SK-N-DZ (cell line): ENCODE measurements at places on chromosomes 16 and 17.

- DNase-seq: peak; percentile 36
These were observed 24.8 kb downstream of the ITPRIPL2 start for GRCh38 chr16:19138601-19139000.

DNA sequence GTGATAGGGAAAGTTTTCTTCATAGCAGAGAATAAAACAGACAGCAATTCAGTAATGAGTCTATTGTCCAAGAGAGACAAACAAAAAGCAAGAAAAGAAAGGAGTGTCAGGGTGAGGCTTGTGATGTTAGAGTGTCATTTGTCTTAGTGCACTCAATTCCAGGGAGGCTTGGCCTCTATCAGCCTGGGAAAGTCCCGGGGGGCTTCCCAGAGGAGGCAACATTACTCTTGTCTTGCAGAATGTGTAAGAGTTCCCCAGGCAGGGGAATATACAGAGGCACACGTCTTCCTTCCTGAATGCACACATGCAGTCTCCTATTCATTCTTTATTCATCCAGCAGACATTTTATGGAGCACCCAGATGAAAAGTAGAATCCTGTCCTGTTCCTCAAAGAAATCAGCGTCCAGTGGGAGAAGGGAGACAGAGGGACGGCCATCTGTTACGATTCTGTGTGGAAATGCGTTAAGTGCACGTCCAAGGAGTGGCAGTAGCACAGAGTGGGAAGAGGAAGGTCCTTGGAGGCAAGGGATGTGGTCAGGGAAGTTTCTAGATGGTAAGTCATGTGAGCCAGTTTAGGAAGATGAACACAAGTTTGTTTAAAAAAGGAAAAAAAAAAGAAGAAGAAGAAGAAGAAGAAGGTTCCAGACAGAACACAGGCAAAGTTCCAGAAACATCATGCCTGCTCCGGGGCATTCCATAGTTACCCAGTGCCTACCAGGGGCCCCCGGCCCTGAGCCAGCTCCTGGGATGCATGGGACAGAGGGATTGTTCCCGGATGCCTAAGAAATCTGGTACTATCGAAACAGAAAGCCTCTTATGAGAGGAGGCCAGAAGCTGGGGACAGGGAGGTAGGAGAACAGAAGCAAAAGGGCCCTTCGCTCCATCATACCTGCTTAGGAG is 21.1 kb downstream of the CACNG4 start:
- DNase-seq: no peak

DNA sequence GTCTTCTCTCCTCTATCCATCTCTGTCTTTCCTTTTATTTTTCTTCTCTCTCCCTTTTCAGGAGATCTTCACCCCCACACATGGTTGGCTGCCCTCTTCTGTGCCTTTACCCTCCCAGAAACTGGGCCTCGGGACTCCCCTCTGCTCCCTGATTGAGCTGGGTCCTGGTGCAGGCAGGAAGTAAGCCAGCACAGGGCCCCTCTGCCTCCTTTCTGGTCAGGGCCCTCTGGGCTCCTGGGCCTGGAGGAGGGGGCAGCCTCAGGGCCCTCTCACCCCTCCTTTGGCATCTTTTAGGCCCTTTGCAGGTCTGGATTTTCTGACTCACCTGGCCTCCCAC is 21.1 kb upstream of the TAC4 start:
- DNase-seq: no peak

DNA sequence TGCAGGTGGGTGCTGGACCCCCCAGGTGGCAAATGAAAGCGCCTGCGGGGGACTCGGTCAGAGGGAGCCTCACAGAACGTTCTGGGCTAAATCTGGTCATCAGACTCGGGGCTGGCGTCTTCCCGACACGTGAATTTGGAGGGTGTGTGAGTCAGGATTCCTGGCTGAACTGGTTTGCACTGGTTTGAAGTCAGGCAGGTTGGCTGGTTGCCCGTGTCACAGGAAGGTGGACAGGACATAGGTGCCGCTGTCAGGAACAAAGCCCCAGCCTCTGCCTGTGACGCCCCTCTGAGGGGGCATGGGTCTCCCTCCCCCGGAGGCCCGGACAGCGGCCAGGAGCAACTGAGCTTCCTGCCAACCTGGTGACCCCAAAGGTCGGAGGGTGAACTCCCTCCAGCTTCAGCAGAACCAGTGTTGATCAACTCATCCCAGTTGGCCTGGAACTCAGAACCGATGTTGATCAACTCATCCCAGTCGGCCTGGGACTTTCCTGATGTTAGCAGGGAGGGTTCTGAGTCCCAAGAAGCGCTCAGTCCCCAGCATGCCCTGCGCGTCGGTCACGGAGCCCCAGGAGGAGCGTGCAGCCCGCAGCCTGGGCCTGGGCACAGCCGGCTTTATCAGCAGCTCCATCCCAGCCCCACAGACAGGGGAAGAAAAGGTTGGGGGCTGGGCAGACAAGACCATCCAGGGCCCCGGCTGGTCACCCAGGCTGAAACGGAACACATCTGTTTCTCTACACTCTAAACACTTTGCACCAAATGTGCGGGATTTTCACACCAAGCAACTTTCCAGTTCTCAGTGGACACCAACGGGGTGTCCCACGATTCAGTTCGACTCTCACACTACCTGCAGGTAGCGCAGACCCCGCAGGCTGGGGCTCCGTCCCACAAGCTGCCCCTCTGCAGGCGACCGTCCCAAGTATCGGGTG is 14.4 kb upstream of the METRNL start:
- DNase-seq: no peak

DNA sequence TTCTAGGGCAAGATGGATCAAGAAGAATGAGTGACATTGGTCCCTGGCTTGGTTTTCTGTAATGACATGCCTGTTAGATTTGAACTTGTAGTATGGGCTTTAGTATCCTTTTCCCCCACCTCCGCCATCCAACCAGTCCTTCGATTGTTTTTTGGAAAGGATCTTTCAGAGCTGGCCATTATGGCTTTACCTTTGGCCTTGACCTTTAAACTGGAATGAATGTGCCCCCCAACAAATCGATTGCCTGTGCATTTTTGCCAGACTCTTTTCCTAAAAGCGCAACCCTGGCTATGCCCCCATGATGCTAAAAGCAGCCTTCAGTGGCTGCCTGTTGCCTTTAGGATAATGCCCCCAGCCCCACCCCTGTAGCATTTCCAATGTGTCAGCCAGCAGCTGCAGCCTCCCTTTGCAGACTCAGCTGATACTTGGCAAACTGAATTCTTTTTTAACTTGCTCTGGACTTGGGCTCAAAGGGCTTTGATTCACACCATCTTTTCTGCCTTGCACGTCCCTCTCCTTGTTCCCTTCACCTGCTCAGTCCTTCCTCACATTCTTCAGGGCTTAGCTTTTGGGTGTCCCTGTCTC is 4.0 kb downstream of the GPRC5C start:
- no peak for DNase-seq

GRCh38 chr17:21373036-21373435 is 3.1 kb upstream of the KCNJ12 start:
- no peak for DNase-seq

- no peak for DNase-seq
These were observed 139.4 kb downstream of the CPPED1 start for GRCh38 chr16:12664164-12664733.

- DNase-seq: no peak
These were observed 646.1 kb downstream of the CDH11 start for GRCh38 chr16:64475627-64476351.

- DNase-seq: no peak
These were observed 344.6 kb downstream of the SOX9 start for GRCh38 chr17:72465191-72466024.

- no peak for DNase-seq
These were observed 79.8 kb downstream of the CMIP start for GRCh38 chr16:81524382-81524781.

GRCh38 chr17:75457047-75457654 is 716 bp downstream of the TMEM94 start:
- DNase-seq: peak; percentile 80

DNA sequence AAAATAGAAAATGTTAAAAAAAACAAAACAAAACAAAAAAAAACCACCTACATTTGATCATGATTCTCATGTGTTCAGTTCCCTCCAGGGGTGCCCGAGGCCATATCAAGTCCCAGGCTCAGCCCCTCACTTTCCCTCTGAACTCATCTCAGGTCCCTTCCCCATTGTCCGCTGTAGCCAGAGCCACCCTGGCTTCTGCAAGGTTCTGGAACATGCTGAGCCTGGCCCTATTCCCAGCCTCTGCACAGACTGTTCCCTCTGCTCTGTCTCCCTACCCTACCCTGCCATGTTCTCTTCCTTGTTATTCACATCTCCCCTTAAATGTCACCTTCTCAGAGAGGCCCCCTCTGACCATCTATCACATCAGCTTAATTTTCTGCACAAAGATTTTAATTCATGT is 46.9 kb downstream of the TK2 start:
- DNase-seq: no peak

DNA sequence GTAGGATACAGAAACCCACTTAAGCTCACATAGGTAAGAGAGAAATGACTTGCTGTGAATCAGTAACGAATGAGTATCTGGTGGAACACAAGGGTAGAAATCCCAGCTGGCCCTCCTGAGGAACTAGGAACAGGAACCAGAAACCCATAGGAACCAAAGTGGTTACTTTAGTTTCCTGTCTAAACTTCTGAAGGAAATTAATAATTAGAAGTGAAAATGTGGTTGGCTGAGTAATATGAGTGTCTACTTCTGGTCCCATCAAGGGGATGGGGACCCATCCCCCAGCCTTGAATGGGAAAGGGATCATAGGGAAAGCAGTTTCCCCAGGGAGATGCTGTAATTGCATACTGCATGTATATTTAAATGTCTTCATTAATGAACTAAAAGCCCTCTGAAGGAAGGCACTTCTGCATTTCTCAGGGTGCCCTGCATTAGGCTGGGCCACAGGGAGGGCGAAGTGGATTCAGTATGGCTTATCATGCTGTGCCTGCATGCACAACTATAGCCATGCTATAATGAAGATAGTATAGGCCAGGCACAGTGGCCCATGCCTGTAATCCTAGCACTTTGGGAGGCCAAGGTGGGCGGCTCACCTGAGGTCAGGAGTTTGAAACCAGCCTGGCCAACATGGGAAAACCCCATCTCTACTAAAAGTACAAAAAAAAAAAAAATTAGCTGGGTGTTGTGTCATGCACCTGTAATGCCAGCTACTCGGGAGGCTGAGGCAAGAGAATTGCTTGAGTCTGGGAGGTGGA is 45.6 kb downstream of the CYB5B start:
- no peak for DNase-seq

GRCh38 chr16:67147437-67148140 is 3.2 kb downstream of the B3GNT9 start:
- DNase-seq: no peak

DNA sequence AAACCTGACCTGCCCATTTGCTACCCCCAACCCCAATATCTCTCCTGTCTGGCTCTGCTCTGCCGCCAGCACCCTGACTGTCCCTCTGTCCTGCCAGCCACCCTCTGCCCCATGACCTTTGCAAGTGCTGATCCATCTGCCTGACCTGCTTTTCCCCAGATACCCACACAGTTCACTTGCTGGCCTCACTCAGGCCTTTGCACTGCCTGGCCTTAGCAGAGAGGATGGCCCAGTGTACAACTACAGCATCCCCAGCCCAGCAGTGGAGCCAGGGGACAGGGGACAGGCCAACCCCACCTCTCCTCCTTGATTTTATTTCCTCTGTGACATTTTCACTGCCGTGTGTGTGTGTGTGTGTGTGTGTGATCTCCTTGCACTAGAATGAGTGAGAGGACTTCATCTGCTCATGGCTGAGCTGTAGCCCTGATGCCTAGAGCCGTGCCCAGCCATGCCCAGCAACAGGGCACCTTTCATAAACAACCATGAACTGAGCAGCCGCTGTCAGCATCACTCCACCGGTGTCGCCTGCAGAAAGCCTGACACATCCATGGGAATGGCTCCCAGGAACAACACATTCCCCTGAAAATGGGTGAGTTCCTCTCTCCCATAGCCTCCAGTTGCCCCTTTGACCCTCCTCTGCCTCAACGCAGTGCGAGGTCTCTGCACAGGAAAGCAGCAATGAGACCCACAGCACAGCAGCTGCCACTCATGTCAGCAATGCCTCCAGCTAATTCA is 36.0 kb upstream of the RBFOX3 start:
- no peak for DNase-seq

- DNase-seq: no peak
These were observed 5.7 kb downstream of the ENO3 start for GRCh38 chr17:4956493-4957061.

DNA sequence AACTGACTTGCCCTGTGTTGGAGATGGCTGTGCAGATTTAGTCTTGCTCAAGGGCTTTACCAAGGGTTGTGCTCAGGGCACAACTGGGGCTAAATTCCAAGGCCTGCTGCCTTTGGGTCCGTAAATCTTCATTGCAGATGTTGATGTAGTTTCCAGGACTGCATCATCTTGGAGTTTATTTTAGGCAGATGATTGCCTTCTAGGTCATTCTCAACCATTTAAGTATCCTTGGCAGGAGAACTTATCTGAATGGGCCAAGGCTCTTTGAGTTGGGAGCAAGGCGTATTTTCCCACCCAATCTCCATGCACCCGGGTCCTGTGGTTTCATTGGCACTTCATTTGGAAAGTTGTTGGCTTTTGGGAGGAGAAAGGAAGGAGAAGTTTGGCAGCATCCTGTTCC is 200.3 kb downstream of the MSI2 start:
- no peak for DNase-seq

DNA sequence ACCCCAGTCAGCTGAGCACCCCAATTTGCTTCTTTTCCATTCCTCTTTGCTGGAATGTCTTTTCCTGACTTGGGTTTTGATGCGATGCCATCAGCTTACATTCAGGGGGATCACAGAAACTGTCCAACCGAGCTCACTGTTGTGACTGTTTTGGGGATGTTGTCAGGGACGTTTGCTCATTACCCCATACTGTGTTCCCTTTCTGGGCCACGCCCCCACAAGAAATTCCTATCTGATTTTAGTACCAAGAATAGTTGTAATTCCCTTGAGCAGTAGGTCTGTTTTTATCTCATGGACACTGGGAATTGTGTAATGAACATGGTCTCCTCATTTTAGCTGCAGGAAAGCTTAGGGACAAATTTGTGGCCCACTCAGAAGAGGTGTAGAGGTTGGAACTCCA is 2.6 kb upstream of the NTN1 start:
- no peak for DNase-seq

GRCh38 chr17:65324611-65325342 is 187.6 kb downstream of the RGS9 start:
- DNase-seq: no peak

GRCh38 chr17:7496470-7497183 is 12.5 kb downstream of the POLR2A start:
- DNase-seq: no peak

GRCh38 chr16:48971571-48972077 is 310.0 kb downstream of the CBLN1 start:
- no peak for DNase-seq

GRCh38 chr16:79347277-79347676 is 253.3 kb downstream of the MAF start:
- no peak for DNase-seq

- DNase-seq: no peak
These were observed 44.3 kb upstream of the CDH5 start for GRCh38 chr16:66322174-66322573.

DNA sequence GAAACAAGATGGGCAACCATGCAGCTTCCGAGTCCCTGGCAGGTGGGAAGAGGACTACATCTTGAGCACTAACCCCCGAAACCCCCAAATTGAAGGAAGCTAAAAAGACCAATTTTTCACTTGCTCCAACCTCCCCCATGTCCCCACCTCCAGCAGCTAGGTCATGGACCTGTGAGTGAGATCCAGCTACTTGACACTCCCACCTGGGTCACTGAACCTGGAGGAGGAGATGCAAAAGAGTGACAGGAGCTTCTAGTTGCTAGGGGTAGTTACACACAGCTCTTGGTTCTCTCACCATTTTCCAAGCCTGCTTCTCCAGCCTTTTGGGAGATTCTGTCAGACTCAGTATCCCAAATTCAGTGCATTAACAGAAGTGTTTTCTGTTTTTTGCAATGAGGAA is 11.2 kb downstream of the PDZD9 start:
- no peak for DNase-seq
